ENCODE measurements at places on chromosomes 1 and 21.

DNA sequence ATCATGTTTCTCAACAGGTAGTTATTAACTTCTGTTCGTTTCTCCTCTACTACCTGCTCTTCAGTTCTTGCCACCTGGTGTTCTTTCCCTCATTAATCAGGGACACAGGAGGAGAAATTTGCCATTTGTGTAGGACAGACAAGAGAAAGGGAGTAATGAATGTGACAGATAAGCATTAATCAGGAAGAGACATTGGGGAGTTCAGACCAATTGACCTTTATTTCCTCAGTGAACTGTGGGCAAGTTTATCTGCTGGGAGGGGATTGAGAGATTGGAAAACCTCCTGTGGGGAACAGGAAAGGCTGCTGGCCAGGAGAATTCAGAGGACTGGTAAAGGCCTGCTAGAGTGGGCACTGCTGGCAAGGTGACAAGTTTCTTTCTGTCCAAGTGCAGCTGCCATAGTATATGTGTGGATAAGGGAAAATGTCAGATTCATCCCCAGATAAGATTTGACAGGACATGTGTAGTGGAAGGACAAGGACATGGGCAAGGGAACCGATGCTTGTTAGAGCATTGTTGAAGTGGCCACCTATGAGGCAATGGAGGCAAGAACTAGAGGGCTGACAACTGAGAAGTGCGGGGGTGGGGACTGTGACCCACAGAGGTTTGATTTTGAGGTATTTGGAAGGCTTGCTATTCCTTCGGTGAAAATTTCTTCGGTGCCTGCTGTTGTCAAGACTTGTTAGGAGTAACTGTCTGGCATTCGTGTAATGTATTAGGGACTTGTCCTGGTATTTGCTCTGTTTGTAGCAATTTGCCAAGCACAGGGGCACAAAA is 12.6 kb downstream of the SZT2 start:
- no peak for DNase-seq

DNA sequence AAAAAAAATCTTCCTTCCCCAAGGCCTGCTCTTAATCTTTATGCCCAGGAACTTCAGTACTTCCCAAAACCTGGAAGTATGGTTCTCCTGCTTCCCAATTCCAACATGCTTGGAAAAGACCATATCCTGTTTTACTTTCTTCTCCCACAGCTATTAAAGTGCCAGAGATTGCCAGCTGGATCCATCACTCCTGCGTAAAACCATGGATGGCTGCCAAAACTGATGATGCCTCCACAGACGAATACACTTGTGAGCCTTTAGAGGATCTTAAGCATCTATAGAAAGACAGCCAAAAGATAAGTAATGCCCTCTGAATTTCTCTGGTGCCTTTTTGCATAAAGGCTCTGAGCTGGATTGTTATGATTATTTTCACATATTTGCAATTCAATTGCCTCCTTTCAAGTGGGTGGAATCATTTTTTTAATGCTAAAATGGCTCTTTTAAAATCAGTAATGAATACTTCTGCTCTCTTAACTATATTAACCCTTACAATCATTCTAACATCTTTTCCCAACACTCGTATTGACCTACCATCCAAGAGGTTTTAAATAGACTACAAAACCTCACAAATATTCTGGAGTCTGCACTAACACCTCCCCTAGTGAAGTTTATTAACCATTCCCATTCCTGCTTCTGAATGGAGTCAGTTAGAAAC is 1807.8 kb downstream of the BRINP3 start:
- peak; percentile 60 for DNase-seq

DNA sequence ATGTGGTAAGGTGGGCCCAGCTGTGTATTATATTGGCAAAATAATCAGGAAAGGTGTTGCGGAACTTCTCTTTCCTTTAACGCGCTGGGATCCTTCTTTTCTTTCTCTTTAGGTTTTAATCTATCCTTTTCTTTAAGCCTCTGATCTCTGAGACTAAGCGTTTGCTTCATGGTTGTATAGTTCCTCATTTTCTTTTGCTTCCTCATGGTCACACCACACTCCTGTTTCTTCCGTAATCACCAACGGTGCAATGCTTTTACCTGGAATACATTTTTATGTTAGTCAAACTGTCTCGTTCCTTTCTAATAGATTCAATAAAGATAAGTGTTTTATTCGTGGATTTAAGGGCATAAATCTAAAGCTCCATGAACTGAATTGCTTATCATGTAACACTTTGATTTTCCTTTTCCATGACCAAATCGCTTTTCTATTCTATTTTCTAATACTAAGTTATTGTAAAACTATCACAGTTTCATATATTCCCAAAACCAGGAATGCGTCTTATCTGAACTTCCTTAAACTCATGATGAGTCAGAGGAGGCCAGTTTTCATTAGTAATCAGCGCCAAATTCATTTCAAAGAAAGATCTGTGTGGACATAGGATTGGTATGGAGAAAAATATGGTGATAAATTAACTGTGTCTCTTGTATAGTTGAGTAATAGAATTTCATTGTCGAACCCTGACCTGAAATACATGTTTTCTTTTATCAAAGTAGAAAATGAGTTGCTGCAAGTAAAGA is 12.2 kb downstream of the SDCCAG8 start:
- DNase-seq, result no peak

DNA sequence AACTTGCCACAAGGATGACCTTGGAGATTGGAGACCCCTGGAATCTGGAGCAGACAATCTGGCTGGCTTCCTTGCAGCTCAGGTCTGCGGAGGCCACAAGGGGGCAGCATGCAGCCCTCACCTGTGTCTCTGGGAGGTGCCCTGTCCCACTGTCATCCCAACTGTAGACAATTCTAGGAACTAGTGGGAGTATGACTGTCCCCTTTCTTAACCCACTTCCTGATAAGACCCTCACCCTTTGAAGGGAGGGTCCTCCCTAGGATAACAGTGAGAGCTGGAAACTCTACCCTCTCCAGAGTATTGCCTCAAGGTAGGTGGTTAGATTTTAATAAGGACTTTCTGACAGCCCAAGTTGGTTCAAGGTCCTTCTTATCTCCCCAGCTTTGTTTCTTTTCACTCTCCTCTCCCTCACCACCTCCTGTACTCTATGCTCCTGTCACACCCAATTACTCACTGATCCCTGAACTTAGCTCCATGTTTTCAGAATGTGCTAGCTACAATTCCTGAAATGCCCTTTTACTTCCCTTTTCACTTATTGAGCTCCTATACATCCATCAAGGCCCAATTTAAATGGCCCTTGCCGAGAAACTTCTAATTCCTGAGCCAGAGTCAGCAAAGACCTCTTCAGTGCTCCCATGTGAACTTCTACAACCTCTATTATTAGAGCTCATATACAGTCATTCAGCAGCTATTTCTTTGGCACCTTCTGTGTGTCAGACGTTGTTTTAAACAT is 9.2 kb upstream of the KCNQ4 start:
- no peak for DNase-seq

- no peak for DNase-seq
Measured at GRCh38 chr1:230335861-230336522, 90.1 kb downstream of the PGBD5 start.

DNA sequence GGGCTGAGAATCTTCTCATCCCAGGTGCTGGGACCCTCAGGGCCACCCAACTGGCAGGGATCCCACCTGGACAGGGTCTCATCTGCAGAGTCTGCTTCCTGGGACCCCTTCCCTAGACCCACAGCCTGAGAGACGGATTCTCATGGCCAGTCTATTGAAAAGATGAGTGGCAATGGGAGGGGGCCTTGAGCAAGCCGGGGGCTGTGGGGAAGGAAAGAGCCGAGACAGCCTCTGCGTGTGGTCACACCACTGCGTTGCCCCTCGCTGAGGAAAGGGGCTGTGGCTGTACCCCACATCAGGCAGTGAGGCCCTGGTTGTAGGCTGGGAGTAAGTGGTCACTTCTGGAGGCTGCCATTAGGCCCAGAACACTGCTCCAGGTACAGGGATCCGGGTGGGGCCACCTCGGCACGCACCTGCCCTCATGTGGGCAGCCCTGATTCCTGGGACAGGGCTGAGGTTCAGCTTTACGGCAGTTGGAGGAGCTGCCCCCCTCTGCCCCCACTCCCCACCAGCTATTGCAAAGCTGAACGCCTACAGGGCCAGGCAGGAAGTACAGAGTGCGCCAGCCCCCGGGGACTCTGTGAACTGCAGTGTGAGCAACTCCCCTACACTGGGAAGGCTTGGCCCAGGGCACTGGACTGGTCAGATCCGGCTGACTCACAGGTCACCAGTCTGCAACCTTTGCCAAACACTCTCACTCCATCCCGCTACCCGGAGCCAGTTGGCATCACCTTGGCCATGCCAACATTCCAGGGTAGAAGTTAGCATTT is 106.9 kb downstream of the RIPK4 start:
- no peak for DNase-seq

DNA sequence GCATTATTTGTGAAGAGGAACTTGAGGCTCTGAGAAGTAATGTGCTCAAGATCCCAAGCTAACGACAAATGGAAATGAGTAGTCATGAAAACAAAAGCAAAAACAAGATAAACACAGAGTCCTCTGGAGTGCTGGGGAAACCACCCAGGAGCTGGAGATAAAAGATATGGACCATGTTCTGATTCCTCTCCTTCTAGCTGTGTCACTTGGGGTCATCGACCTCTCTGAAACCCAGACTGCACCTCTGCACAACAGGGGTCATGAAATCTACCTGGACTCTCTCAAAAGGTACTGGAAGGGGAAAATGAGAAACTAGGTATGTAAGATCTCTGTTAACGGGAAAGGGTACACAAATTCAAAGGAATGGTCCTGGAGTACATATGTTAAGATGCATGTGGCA is 6.5 kb downstream of the PGLYRP4 start:
- no peak for DNase-seq

- DNase-seq, result no peak
Measured at GRCh38 chr1:10515976-10516750, 41.4 kb downstream of the PEX14 start.

- peak; percentile 83 for DNase-seq
Measured at GRCh38 chr1:214234635-214235025, 46.3 kb upstream of the SMYD2 start.

GRCh38 chr21:25507522-25507921 is 99.8 kb downstream of the MRPL39 start:
- no peak for DNase-seq

DNA sequence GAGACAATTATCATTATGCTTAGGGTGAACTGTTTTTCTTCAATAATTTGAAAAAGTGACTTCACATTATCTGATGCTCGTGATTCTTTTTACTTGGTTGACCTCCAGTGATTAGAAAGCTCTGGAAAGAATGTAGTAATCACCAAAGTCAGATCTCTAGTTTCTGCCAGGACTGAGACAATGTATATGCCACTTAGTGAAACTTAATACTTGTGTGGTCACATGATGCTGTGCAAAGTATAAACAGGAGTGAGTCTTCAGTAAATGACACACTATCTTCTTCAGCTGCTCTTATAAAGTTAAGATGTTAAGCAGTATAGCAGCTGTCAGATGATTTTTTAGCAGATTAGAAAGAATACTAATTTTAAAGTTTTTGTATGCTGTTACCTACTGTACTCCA is 17.2 kb downstream of the VCAM1 start:
- peak; percentile 7 for DNase-seq

DNA sequence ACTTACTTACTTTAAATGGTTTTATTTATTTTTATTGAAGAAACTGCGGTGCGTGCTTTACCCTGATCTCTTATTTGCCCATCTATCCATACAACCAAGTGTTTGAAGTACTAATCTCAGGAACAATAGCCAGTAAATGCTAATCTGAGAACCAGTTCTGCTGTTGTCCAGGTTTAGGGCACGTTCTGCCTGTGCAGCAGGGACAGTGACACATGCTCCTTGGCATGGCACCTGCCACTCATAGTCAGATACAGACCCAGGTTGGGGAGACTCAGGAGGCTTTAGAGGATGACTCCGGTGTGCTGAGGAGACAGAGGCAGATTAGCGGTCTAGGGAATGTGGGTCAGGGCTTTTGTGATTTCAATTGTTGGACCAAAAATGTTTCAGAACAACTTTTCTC is 83.6 kb downstream of the NRIP1 start:
- no peak for DNase-seq

- no peak for DNase-seq
Measured at GRCh38 chr1:235289859-235290739, 37.9 kb downstream of the ARID4B start.

DNA sequence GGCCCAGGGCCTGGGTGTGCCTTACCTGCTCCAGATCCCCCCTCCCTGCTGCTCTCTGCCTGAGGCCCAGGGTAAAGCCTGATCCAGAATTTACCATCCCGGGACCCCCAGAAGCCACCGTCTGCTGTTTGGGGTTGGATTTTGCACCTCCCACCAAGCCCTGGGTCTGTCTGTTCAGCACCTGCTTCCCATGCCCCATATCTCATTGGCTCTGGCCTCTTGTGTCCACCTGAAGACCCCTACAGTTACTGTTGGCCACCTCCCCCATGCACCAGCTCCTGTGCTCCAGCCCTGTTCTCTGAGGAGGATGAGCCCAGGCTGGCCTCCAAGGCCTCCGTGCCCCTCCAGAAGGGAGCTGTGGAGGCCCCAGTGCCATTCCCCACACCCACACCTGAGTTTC is 113.9 kb downstream of the GRIK3 start:
- DNase-seq, result no peak

DNA sequence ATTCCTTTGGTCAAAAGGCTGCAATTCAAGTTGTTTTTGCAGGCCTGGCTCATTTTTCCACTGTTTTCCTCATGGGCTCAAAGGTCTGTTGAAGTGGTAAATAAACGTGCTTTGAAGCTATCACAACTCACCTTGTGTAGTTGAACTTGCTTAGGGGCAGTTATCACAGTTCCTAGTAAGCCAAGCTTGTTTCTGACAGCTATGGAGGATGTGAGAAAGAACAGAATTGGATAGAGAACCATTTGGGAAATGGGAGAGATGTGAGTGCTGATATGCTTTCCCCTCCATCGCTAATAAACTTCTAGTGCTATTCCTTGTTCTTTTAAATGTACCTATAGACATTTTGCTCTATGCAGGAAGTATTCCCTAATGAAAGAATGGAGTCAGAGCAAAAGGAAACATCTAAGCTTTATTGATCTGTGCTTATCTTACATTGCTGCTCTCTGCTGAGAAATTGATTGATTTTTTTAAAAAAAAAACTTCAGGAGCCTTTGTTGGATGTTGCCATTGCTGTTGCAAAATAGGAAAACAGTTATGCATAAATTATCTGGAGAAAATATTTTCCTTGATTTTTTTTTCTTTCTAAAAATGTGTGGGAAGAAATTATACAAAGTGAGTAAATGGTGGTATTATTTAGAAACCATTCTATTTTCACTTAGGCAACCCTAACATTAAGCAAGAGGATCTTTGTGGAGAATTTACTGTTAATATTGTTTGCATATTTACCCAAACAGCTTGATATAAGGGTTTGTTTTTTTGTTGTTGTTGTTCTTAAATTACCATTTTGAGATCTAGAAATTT is 118.2 kb downstream of the MAGI3 start:
- DNase-seq, result no peak

DNA sequence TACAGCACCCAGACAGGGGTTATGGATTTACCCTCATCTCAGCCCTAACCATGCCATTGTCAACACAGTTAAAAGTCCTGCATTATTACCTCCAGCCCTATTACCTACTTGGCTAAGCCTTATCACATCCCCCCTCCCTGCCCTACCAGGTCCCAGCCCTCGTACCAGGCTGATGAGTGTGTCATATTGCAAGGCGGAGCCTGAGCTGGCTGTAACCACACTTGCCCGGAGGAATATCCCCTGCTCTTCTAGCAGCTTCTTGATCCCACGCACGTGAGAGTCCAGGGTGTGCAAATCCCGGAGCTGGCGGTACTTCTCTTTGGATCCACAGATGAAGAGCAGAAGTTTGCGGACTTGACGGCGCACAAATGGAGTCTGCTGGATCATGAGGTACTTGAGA is 87.4 kb downstream of the UBR4 start:
- DNase-seq, result no peak

- no peak for DNase-seq
Measured at GRCh38 chr1:228142155-228142691, 2.1 kb downstream of the GUK1 start.

GRCh38 chr21:36203603-36203889 is 46.9 kb downstream of the DOP1B start:
- no peak for DNase-seq
